ENCODE measurements at places on chromosomes 11 and 22.

DNA sequence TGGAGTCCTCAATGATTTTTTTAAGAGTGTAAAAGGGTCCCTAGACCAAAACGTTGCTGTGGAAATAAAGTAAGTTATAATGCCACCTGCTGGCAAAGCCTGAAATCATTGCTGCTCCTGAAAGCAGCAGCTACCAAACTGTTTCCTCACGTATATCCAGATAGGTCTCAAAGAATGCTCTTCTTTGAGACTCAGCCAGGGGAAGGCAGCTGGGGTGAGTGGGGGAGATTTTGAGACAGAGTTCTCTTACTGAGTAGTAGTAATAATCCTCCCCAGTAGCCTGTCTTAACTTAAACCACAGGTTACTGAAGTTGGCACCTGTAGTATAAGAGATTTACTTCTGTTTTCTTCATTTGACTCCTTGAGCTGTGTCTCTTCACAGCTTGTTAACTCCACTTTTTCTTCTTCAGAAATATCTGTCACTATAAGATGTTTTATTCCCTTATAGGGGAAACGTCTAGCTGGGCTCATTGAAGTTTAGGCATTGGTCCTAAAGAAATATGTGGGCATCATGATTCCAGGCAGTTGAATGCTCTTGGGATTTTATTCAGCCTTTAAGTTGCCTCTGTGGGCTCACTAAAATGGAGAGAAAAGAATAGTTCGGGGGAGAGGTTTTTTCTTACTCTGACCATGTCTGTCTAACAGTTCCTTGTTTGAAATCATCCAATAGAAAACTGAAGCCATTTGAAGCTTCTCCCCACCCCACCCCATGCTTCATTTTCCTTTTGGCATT lies 77.9 kb downstream of the BTBD10 start:
- peak; percentile 18 for DNase-seq

- no peak for DNase-seq
These were observed 44.1 kb upstream of the SEZ6L start for GRCh38 chr22:26124991-26125725.

GRCh38 chr22:20229916-20230775 lies 38.0 kb downstream of the RTN4R start:
- DNase-seq = no peak

DNA sequence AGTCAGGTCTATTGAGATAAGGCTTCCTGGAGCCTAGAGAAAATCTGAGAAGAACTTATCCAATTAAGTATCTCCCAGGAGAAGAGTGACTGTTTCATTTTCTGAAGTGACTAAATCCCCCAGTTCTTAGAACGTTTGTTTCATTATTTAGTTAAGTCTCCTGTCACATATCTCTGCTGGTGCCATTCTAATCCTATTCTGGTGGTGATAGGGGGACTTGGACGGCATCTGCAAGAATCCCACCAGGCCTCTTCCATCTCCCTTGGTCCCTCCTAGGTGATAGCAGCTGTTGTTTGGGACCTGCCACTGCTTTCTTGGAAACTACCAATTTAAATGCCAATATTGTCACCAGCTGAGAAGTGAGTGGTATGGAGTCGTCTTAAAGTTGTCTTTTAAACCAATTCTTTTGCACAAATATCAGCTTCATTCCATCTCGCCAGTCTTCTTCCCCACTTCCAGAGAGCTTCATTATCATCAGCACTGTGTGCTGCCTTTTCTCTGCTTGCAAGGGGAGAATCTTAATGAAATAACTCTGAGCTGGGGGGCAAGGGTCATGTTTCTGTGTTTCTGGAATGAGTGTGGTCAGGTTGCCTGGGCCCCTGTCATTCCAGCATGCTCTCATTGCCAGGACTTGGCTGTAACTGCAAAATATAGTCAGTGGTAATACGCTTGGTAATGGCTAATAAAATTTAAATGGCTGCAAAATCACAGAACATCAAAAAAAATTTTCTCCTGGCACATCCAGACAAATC lies 104.8 kb downstream of the LDLRAD3 start:
- DNase-seq = no peak

DNA sequence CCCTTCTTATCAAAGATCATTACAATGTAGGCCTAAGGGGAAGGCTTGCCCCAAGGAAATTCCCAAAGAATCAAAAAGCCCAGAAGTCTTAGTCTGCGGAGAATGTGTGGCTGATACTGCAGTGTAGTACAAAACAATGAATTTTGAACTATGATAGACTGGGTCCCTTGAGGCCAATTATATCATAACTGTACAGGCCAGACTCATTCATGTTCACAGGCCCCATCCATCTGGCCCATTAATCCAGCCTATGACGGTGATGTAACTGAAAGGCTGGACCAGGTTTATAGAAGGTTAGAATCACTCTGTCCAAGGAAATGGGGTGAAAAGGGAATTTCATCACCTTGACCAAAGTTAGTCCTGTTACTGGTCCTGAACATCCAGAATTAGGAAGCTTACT lies 35.2 kb downstream of the IGLL1 start:
- DNase-seq = no peak

DNA sequence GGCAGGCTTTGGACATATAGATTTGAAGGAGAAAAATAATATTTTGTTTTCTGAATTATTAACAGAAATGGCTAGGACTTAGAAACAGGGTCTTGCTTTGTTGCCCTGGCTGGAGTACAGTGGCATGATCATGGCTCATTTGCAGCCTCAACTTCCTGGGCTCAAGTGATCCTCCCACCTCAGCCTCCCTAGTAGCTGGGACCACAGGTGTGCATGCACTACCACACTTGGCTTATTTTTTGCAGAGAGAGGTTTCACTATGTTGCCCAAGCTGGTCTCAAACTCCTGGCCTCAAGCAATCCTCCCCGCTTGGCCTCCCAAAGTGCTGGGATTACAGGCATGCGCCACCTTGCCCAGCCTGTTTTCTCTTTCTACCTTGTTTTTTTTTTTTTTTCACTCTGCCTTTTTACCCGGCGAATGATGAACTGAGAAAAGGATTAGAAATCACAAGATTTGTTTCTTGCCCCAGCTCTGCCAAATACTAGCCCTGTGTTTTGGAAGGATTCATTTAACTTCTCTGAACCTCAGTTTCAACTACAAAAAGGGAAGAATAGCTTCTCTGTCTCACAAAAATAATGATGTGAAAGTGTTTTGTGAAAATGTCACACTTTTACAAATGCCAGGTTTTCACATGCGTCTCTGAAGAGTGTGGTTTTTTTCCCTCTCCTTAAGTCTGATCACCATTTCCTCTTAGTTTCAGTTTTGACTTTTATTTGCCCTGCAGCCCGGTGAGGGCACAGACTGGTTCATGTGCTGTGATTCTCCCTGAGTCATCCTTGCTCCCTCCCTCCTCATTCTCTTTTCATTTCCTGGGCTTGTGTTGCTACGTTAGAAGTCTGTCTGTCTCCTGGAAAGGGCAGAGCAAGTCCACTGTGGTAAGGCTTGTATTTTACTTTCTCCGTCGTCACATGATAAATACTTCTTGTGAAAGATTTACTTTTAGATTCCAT lies 67.7 kb downstream of the BCL2L13 start:
- peak; percentile 19 for DNase-seq

GRCh38 chr11:13929395-13929891 lies 33.1 kb upstream of the SPON1 start:
- DNase-seq = no peak

DNA sequence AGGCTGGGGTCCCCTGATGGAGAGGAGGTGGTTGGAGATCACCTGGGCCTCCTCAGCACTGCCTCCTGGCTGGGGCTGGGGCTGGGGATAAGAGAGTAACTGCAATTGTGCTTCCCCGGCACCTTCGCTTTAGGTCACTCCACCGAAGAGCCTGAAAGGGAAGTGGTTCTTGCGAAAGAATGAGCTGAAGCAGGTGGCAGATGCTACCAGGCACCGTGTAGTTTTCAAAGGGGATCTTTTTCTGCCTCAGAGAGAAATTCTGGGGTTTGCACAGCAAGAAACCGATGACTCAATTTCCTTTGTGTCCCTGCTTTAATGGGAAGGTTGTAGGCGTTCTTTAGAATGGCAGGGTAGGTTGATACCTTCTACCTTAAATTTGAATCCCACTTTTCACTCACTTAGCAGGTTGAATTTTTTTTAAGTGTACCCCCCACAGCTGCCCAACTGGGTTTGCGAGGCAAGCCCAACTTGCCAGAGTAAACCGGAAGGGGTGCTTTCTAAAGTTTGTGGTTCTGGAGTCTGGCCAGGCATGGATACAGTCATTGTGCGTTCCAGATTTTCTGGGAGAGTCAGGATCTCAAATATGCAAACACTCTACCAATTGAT lies 5.3 kb downstream of the CD44 start:
- DNase-seq = peak; percentile 73

- no peak for DNase-seq
These were observed 952.7 kb downstream of the BRD1 start for GRCh38 chr22:48874956-48875355.

DNA sequence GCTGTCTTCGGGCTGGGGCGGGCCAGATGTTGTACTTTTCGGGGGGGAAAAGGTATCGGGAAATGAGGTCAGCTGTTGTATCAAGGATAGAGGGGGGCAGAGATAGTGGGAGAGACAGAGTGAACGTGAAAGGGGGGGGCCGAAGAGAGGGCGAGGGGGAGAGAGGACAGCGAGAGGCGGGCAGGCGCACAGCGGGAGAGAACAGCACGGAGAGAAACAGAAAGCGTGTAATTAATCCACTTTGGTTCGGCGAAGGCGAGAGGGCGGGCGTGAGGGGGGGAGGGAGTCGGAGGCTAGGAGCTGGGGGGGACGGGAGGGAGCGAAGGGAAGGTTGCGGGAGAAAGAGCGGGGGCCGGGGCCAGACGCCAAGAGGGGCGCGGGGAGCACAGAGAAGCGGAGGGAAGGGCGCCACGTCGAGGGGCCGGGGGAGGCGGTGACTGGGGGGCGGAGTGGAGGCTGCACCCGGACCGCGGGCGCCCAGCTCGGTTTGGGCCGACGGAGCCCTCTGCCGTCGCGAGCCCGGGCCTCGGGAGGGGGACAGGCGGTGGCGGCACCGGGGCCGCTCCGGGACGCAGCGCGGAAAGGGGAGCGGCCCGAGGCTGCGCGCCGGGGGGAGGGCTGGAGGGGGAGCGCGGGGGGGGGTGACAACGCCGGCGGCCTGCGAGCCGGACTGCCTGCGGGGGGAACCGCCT lies 612 bp downstream of the IGF2 start:
- no peak for DNase-seq

- DNase-seq = no peak
These were observed 7.9 kb downstream of the GRIK4 start for GRCh38 chr11:120519474-120519873.

DNA sequence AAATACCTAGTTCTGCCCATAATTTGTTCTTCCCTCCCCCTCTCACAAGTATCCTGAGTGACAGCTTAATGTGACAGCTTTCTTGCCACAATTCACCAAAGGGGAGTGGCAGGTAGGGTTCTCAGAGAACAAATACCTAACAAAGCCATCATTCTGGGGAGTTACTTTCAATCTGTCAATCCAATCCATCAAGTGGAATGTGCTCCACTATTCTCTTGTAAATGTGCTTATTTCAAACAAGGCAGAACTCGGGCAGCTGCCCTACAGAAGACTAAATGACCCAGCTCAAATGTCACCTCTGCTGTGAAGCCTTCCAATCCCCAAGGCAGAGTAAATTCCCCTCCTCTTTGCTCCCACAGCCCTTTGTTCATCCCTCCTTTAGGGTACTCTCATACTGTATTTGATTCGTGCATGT lies 27.8 kb downstream of the LGR4 start:
- DNase-seq = no peak

DNA sequence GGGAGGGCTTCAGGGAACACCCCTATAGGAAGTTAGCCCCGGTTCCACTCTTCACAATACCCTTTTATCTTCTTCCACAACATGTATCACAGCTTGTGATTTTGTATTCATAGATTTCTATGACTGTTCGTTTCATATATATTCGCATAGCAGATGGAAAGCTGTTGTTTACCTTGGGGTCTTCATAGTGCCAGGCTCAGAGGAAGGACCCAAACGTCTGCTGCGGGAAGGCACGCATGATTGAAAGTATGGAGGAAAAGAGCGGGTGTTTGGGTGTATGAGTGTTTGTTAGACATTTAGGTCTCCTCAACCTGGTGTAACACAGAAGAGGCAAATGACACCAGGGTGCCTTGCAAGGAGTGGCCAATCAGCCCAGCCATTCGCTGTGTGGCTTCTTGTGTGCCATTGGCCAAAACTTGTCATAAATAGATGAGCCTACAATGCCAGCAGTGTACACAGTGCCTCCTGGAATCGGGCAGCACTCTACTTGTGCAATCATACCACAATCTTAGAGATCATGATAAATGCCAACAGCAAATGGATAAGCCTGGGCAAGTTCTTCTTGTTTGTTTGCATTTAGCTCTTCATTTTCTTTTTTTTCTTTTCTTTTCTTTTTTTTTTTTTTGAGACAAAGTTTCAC lies 10.9 kb upstream of the ADA2 start:
- no peak for DNase-seq

GRCh38 chr11:86041975-86042378 lies 26.9 kb downstream of the PICALM start:
- peak; percentile 76 for DNase-seq

DNA sequence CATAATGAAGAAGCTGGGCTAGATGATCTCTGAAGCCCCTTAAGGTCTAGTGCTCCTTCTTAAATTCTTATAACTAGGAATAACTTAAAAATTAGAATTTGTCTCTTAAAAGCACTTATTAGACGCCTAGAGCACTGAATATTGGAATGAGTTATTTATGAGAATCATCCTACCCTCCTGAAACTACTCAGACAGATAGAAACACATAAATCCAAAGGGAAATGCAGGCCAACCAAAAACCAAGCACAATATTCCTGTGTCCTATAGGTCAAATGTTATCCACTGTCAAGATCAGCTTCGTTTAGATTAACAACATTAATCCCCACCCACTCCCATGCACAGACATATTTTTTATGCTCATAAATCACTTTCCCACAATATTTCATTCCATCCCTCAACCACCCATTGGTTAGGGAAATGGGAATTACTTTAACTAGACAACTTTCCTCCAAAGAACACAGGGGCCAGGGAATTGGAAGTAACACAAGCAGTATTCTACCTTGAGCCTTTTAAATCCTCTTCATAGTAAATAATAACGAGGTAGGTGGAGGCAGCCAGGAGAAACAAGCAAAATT lies 87.1 kb downstream of the CD44 start:
- no peak for DNase-seq

Measured in CD4-positive, alpha-beta T cell treated with Interleukin-6 at 100 ng/mL for 8 hours (primary cell).